Stimulated activated naive CD8-positive, alpha-beta T cell treated with anti-CD3 and anti-CD28 coated beads, Interleukin-15, Interleukin-2, amounts not matched to agents 100 U/mL and 50 U/mL, for 24 hours (primary cell): ENCODE measurements at places on chromosomes 1 and 21.

- no peak for DNase-seq
Observed at GRCh38 chr1:222911866-222912265, 97.0 kb downstream of the DISP1 start.

- DNase-seq, result no peak
Observed at GRCh38 chr1:199529324-199529723, 498.2 kb upstream of the NR5A2 start.

DNA sequence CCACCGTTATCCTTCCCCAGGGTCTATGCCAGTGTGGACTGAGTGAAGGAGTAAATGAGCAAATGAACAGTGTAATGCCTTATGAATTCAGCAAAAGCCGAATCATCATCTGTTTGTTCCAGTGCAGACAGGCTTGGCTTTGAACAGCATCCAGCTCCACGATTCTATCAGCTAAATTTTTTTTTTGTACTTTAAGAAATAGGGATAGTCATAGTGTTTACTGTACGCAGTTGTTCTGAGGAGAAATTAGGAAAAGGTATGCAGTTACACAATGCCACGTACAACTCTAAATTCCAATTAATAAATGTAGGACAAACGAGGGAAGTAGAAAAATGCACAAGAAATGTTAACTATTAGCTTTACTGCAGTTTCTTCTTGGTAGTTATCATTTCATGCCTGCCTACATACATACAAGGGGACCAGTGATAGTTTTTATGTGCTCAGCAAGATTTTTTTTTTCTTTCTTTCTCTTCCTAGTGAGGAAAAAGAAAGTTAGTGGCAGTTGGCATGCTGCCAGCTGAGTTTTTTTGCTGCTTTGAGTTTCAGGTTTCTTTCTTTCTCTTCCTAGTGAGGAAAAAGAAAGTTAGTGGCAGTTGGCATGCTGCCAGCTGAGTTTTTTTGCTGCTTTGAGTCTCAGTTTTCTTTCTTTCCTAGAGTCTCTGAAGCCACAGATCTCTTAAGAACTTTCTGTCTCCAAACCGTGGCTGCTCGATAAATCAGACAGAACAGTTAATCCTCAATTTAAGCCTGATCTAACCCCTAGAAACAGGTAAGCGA, at the start of gene IFI44L:
IFI44L (plus strand) TSS at position 646 of the 777 bp plus-strand sequence. CDS start 7,468 bp downstream, outside the sequence.
- peak; percentile 50 for DNase-seq

DNA sequence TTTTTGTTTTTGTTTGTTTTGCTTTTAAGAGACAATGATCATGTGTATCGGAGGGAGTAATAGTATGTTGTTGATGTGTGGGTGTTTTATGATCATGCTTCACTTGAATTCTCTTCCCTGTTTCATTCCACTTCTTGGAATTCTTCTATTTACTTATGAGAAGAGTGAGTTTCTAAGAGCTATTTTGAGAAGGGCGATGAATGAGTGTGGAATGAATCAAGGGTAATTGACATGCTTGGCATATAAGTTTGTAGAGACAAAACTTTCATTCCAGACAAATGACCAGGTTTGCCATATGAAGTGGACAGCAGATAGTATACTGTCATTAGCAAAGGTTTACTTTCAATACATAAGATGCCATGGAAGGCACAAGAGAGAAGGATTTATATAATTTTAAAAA, 42.3 kb upstream of the PDC start:
- DNase-seq, result no peak

- no peak for DNase-seq
Observed at GRCh38 chr1:114338191-114338890, 172.7 kb downstream of the TRIM33 start.

DNA sequence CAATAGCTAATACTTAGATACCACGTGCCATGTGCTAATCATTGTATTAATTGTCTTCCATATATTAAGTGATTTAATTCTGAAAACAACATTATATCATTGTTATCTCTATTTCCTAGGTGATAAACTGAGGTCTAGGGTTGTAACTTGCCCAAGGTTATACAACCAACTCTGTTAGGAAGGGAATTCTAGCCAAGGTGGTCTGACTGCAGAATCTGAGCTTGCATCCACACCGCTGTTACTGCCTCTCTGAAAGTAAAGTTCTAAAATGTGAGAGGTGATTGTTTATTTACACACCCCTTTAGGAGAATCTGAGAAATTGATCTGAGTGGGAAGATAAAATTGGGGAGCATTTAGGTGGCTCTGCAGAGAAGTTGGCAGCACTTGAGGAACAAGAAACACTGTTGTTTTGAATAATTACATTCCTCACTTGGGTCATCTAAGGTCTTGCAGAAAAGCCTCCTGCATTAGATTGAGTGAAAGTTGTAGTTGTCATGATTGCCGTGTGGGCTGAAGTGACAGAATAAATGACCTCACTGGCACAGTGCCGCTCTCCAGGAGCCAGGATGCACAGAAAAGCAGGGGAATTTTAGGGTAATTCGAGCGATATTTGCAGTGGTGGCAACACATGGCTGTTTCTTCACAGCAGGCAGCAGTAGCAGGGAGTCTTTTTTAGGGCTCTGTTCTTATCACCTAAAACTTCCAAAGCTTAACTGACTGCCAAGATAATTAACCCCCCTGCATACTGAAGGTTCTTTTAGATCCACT, 121.7 kb downstream of the ADGRL4 start:
- no peak for DNase-seq

- no peak for DNase-seq
Observed at GRCh38 chr1:32939655-32940371, 24.8 kb downstream of the RNF19B start.

DNA sequence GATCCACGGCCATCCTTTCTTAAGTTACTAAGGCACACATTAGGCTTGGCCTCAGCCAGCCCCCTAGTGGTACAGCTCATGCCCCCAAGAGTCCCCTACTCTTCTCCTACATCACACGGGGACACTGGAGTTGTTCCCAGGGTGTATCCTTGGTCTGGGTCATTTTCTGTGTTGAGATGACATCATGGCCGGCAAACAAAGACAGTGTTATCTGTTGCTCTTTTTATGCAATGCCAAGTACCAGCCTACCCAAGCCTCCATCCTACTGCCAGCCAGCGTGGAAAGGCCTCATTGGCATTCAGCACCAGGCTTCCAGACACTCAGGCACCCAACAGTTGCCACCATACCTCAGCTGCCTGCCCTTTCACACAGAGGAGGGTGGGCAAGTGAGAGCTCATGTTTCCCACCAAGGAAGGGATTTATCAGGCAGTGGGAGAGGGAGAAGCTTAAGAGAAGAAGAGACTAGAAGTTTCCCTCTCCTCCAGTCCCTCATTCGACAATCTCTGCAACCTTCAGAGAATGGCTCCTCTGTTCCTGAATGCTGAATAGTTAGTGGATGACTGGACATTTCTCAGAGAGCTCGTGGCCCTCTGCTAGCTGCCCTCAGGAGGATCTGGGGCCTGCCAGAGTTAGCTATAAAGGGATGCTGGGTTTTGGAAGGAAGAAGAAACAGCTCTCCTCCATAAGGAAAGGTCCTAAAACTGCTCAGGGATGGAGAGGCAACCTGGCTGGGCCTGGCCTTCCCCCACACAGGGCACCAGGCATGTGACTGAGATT, 17.7 kb downstream of the CBR1 start:
- DNase-seq, result no peak

DNA sequence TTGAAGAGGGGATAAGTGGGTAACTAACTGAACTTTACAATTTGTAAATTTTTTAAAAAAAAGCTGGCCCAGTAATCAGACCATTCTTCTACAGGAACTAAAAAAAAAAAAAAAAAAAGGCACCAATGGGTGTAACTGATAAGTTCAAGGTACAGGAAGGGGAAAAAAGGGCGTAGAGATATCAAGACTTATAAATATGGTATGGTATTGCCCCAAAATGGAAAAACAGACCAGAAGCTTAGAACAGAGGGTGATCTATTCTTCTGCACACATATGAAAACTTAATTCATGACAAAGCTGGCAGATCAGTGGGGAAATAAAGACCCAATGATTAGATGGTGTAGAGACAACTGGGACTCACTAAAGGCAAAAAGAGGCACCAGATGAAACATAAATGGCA, 58.9 kb downstream of the LHX4 start:
- DNase-seq, result no peak

DNA sequence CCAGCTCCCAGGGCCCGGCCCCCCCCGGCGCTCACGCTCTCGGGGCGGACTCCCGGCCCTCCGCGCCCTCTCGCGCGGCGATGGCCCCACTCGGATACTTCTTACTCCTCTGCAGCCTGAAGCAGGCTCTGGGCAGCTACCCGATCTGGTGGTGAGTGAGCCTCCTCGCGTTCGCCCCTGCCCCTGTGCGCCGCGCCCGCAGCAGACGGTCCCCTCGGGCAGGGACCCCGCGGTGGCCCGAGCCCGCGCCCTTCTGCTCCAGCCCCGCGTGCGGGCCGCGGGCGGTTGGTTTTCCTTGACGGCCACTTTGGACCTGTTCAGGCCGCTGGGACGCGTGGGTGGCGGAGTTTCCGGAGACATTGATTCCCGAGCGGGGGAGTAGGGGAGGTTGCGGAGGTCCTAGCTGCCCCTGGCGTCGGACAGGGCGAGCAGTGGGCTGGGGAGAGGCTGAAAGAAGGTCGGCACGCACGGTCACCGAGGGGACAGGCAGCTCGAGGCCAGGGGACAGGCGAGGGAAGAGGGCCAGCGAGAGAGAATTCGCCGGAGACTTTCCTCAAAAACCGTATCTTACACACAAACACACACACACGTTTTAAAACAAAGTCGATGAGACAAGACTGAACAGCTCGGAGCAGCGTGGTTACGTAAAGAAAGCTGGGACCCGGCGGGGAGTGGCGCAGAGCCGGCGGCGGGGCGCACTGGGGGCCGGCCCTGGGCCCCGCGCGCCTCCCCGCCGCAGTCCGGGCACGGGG, 427 bp downstream of the WNT3A start:
- no peak for DNase-seq
